ENCODE measurements at places on chromosomes 2 and 18.
A peak's percentile ranks its signal among the peaks of the same experiment; 100 is the strongest.

DNA sequence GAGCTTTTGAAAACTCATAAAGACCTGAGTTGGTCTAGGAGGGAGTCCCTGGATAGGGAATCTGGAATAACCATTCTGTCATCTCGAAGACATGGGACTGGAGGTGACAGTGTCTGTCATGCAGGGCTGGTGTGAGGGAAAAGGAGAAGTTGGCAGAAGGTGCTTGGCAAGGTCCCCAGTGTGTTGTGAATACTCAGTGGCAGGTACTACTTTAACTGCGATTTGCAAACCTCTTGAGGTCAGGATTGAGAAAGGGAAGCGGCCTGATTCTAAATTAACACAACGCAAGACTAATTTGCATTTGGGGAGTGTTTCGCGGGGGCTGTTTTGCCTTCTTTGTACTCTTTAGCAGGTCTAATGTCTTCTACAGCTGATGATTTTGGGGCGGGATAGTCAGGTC, 77.0 kb upstream of the TMEM200C start:
- no peak for DNase-seq

DNA sequence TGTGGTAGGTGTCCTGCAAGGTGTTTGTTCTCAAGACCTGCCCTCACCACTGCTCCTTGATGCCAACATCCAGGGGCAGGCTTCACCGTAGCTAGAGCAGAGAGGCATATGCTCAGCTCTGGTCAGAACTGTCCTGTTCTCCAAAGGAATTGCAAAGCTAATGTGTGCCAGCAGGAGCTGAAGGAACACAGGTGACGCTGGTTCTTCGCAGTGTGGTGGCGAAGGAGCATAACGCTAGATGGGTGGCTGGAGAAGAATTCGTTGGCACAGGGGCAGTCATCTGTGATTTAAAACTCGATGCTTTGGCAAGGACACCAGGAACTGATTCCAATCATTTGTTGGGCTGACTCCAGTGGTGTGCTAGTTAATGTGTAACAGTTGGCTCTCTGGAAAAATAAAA, 11.4 kb upstream of the PER2 start:
- no peak for DNase-seq

GRCh38 chr18:45284851-45285250, 330.4 kb upstream of the SLC14A2 start:
- DNase-seq: no peak

DNA sequence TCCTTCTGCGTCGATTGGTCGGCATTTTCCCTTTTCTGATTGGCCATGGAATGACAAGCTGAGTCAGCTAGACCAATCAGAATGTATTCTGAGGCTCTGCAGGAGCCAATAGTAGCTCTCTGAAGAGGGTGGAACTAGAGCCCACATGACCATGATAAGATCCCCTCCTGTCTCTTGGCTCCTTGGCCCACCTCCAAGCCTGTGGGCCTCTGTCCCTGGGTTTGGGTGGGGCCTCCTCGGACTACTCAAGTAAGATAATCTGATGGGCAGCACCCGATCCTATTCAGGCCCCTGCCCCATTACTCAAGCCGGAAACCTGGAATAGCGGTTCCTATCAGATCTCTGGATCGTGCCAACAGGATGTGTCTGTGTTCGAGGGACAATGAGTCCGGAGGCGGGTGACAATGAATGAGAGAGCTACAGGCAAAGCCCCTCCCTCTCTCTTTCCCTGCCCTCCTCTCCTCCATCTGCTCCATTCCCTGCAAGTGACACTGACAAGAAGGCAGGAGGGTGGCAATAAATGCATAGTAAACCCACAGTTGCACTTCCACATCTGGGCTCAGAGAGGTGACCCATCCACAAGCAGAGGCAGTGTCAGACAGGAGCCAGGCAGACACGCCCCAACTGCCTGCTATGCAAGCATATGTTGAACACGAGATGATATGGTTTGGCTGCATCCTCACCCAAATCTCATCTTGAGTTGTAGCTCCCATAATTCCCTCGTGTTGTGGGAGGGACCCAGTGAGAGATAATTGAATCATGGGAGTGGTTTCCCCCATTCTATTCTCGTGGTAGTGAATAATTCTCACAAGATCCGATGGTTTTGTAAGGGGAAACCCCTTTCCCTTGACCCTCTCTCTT, 114.7 kb downstream of the TNS1 start:
- no peak for DNase-seq

DNA sequence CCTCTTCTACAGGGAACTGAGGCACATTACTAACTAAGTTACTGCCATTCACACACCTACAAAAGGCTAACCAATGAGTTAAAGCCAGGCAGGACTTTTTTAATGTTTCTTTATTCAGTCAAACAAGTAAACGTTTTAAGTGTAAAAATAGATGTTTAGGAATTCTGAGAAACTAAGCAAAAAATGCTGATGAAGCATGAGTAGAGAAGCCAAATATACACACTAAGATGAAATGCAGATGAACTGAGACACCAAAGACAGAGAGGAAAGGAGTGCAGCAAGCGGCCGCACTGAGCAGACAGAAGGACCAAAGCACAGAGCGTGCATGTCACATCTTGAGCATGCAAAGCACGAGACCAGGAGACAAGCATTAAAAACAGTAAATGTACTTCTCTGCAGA, 17.9 kb downstream of the L3MBTL4 start:
- DNase-seq: no peak

- no peak for DNase-seq
Observed at GRCh38 chr2:6866275-6866671, 566 bp upstream of the CMPK2 start.

DNA sequence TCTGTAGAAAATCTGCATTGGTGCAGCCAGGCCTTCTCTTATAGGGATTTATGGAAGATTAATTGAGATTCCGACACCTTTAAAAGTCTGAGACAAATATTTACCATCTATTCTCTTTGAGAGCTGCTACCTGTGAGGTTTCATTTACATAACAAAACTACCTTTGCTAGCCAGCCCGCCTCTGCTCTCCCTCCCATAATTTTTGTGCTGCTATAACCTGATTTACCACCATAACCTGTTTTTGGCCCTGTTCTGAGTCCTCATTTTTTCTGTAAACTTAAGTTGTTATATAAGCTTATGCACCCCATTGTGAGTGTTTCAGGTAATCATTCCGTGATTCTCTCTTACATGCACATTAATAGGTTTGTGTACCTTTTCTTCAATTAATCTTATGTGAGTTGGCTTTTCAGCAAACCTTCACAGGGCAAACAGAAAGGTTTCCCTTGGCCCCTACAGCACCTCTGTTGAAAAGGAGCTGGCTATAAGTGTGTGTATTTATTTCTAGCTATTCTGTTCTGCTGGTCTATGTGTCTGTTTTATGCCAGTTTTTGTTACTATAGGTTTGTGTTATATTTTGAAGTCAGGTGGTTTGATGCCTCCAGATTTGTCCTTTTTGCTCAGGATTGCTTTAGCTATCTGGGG, 114.9 kb upstream of the XIRP2 start:
- peak; percentile 31 for DNase-seq

- no peak for DNase-seq
Observed at GRCh38 chr18:42178376-42179080, 223.5 kb downstream of the PIK3C3 start.

DNA sequence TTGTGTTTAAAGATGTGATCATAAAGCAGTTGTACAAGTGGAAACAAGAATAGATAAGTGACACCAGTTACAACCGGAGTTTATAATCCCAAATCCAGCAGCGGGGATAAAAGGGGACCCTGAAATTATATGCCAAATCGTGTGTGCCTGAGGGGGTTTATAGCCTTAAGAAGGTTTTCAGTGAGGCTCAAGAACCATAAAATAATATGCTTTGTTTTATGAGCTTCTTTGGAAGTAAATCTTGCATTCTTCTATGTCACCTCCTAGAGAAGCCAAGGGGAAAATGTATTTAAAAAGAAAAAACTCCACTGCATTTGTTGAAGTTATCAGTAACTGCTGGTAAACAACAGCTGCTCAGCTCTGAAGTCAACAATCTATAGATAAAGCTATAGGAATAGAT, 25.8 kb upstream of the MAP3K20 start:
- no peak for DNase-seq

GRCh38 chr18:3832025-3832638, 382.2 kb downstream of the TGIF1 start:
- no peak for DNase-seq

DNA sequence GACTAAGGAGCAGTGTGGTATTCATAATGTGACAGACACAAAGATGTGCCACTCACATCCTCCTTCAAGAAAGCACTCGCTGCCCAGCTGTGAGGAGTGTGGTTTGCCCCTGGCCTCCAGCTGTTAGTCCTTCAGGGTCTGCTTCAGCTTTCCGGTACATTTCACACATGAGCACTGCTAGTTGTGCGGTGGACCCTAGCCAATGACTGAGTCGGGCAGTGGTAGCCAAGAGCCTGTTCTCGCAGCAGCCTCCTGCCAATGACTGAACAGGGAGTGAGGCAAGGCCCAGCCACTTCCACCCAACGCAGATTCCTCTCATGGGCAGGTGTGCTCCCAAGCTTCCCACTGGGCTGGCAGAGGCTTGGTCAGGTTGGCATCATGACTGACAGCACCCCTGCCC, 254.3 kb downstream of the RBM43 start:
- DNase-seq: no peak

- no peak for DNase-seq
Observed at GRCh38 chr2:33160191-33160590, 213.4 kb downstream of the LTBP1 start.

DNA sequence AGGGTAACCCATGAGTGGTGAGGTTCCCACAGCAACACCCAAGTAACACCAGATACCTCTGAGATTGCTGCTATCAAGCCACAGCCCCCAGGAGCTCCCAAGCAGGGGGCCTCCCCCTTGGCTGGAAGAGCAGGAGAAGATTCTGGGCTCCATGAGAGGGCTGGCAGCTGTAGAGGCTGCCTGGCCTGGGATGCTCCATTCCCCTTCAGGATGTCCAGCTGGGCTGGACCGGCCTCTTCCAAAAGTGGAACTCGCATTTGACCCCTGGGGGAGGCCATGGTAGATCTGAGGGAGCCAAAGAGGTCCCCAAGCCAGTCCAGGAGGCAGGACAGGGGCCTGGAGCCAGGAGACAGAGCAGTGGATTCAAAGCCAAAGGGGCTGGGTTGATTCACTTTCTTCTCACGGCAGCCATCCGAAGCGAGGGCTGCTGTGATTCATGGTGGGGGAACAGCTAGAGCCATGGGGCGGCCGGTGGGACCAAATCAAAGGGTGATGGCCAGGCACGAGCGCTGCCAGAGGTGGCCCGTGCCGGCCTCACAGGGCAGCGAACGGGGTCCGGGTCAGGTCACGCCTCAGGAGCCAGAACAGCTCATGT, 95.3 kb upstream of the ID2 start:
- DNase-seq: no peak

DNA sequence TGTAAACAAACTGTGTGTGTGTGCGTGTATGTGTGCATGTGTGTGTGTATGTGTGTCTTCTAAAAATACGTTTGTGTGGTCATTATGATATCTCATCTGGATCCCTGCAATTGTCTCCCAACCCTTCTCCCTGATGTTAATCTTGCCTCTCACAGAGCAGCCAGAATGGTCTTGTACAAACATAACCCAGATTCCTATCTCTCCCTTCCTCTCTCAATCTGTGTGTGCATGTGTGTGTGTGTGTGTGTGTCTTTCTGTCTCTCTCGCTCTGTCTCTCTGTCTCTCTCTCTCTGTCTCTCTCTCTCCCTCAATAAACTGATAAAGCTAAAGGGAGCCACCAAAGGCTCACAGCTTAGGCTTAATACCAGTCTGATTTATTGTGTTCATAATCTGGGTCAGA, 210.8 kb downstream of the PAX3 start:
- DNase-seq: no peak

- no peak for DNase-seq
Observed at GRCh38 chr2:136255648-136256461, 137.9 kb upstream of the CXCR4 start.

GRCh38 chr2:145623136-145623535, 1103.2 kb upstream of the ZEB2 start:
- DNase-seq: no peak

- DNase-seq: no peak
Observed at GRCh38 chr2:36492216-36492945, 105.6 kb downstream of the FEZ2 start.

GRCh38 chr2:138218397-138218796, 254.1 kb downstream of the HNMT start:
- DNase-seq: no peak

- no peak for DNase-seq
Observed at GRCh38 chr18:49464718-49465598, 4.5 kb upstream of the DYM start.

- no peak for DNase-seq
Observed at GRCh38 chr18:63975628-63976027, 5.7 kb downstream of the SERPINB8 start.

DNA sequence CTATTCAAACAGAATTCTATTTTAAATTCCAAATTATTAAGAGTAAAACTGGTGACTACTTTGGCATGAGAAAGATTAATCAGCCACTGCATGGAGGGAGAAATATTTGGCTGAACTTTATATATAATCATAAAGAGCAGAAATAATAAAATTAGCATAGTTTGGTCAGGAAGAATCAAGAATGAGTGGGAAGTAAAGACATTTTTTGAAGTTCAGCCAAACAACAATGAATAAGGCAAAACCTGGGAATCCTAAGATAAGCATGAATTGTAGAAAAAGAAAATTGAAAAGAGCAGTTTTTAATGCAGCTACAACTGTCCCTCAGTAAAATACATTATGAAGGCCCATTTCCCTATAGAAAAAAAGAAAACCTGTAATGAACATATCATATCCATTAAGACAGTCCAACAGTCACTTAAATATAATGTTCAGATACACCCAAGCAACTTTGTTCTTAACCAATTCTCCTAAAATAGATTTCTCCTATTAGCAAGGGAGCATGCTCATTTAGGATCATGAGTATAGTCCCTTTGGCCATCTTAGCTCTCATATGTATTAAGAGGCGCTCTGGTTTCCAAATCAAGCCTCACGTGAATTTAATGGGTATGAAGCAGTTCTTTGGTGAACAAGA, 6.5 kb downstream of the TMEM17 start:
- DNase-seq: no peak

GRCh38 chr2:197943731-197944130, 139.3 kb downstream of the PLCL1 start:
- DNase-seq: no peak

DNA sequence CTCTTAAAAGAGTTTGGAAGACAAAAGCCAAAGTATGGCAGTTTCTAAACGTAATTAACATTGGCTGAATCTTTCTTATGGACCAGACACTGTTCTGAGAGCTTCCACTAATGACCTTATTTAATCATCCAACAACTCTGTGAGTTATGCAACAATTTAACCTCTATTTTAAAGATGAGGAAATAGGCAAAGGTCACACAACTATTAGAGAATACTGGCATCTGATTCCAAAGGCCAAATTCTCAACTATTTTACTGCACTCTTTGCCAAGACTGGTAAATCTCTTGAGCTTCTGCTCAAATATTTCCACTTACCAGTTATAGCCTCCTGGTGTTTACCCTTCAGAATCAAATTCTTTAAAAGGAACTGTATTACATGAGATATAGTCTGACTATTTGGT, 42.1 kb upstream of the ERMN start:
- DNase-seq: no peak
